GM23248 (cell line): ENCODE measurements at places on chromosomes 13 and 19. TPM values are rescaled to one million over a fixed set of nuclear protein-coding genes. Genes with fewer than 3 reads are reported as not detected.

The ZNF823 gene
- 1.9 and 3.0 TPM in 2 replicates for polyA plus RNA-seq

The CYP4F11 gene
- not detected in 2 replicates for polyA plus RNA-seq

The LILRB2 gene
- not detected in 2 replicates for polyA plus RNA-seq

The CALR3 gene
- polyA plus RNA-seq = not detected in 2 replicates

The HCST gene
- 9.1 and 11.3 TPM in 2 replicates for polyA plus RNA-seq

The USHBP1 gene
- not detected in 2 replicates for polyA plus RNA-seq

The SLITRK6 gene
- polyA plus RNA-seq = not detected in 2 replicates

The STK11 gene
- 4.3 and 4.6 TPM in 2 replicates for polyA plus RNA-seq

The MYO16 gene
- not detected in 2 replicates for polyA plus RNA-seq

The GPR108 gene
- 78.8 and 83.5 TPM in 2 replicates for polyA plus RNA-seq

The PSG7 gene
- polyA plus RNA-seq = 0.19 TPM in 1 of 2 replicates, not detected in the other

The DNAAF3 gene
- 0.39 and 0.47 TPM in 2 replicates for polyA plus RNA-seq

The CACNA1A gene
- 2.3 and 3.0 TPM in 2 replicates for polyA plus RNA-seq

The ZNF473 gene
- 4.5 and 5.0 TPM in 2 replicates for polyA plus RNA-seq

The TMEM255B gene
- polyA plus RNA-seq = 6.8 and 8.2 TPM in 2 replicates

The PDX1 gene
- not detected in 2 replicates for polyA plus RNA-seq

The KIRREL2 gene
- polyA plus RNA-seq = not detected in 2 replicates

The PLPPR2 gene
- polyA plus RNA-seq = 52.0 TPM in 2 replicates

The TEX29 gene
- 0.75 TPM in 1 of 2 replicates, not detected in the other for polyA plus RNA-seq

The ZNF836 gene
- polyA plus RNA-seq = 3.3 and 3.8 TPM in 2 replicates

The SERP2 gene
- 3.2 and 4.2 TPM in 2 replicates for polyA plus RNA-seq
